ENCODE measurements at places on chromosomes 1 and 21.

DNA sequence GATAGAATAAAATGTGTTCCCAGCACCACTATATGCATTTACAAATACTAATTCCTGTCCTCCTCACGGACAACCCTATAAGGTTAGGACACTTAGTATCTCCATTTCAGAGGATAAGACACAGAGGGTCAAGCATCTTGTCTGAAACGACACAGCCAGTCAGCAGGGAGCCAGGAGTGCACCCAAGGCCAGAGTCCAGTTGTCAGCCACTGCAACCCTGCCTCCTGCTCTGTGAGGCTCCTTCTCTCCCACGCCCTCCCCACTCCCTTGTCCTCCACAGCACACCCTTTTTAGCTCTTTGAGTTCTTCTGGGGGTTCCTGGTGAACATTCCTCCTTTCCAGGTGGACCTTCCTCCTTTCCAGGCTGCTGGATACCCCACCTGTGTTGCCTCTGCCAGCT is 119.0 kb upstream of the TNR start:
- H3K4me1 ChIP-seq = peaks cover 26% of the 10 kb centered on the region
- no peak overlapping the region for H3K27ac ChIP-seq
- H3K27me3 ChIP-seq = peaks cover 12% of the 10 kb centered on the region
- H3K36me3 ChIP-seq = no peaks in the 10 kb centered on the region
- H3K4me3 ChIP-seq = no peak overlapping the region

GRCh38 chr1:212035835-212036605 is 472 bp downstream of the DTL start:
- DNase-seq = no peak
- peaks cover 60% of the 10 kb centered on the region for H3K4me1 ChIP-seq
- no peaks in the 10 kb centered on the region for H3K27me3 ChIP-seq
- peaks cover 39% of the 10 kb centered on the region for H3K36me3 ChIP-seq
- peak overlapping the region; percentile 97 for H3K4me3 ChIP-seq
- peak overlapping the region; percentile 99 for H3K27ac ChIP-seq

GRCh38 chr1:63466759-63467158 is 56.3 kb downstream of the ITGB3BP start:
- no peak overlapping the region for H3K4me3 ChIP-seq
- peaks cover 70% of the 10 kb centered on the region for H3K36me3 ChIP-seq
- no peaks in the 10 kb centered on the region for H3K4me1 ChIP-seq
- H3K27me3 ChIP-seq = no peaks in the 10 kb centered on the region
- no peak overlapping the region for H3K27ac ChIP-seq

GRCh38 chr1:151831605-151832004 is at the start of gene RORC:
TSS of gene RORC (minus strand) at chr1:151831802. CDS start at chr1:151831764, 38 bp downstream.
- no peak within 1 kb of the TSS for H3K27ac ChIP-seq
- no peak within 1 kb of the TSS for H3K4me3 ChIP-seq
- H3K36me3 ChIP-seq = no peaks in the 10 kb centered on the region
- H3K4me1 ChIP-seq = peaks cover 53% of the 10 kb centered on the region
- no peak for DNase-seq
- peaks cover 33% of the 10 kb centered on the region for H3K27me3 ChIP-seq

- peak overlapping the region; percentile 29 for H3K27ac ChIP-seq
- H3K4me3 ChIP-seq = no peak overlapping the region
- H3K27me3 ChIP-seq = peaks cover 12% of the 10 kb centered on the region
- DNase-seq = peak; percentile 24
- H3K4me1 ChIP-seq = peaks cover 16% of the 10 kb centered on the region
Measured at GRCh38 chr1:26677306-26678115, 18.3 kb upstream of the ARID1A start.

GRCh38 chr21:15029077-15029476 is 35.7 kb downstream of the NRIP1 start:
- no peak for DNase-seq
- H3K27ac ChIP-seq = peak overlapping the region; percentile 28
- H3K4me1 ChIP-seq = peaks cover 20% of the 10 kb centered on the region
- no peaks in the 10 kb centered on the region for H3K27me3 ChIP-seq
- H3K4me3 ChIP-seq = no peak overlapping the region
- H3K36me3 ChIP-seq = peaks cover 74% of the 10 kb centered on the region

- no peak overlapping the region for H3K4me3 ChIP-seq
- H3K36me3 ChIP-seq = no peaks in the 10 kb centered on the region
- H3K4me1 ChIP-seq = no peaks in the 10 kb centered on the region
- H3K27me3 ChIP-seq = peaks cover 3% of the 10 kb centered on the region
- no peak overlapping the region for H3K27ac ChIP-seq
Measured at GRCh38 chr1:199302554-199302953, 663.7 kb downstream of the PTPRC start.

GRCh38 chr1:6996371-6996770 is 211.1 kb downstream of the CAMTA1 start:
- no peak for DNase-seq
- H3K27ac ChIP-seq = no peak overlapping the region
- H3K4me1 ChIP-seq = no peaks in the 10 kb centered on the region
- no peak overlapping the region for H3K4me3 ChIP-seq

- H3K27me3 ChIP-seq = no peaks in the 10 kb centered on the region
- H3K27ac ChIP-seq = no peak overlapping the region
- DNase-seq = no peak
- H3K36me3 ChIP-seq = no peaks in the 10 kb centered on the region
- H3K4me1 ChIP-seq = peaks cover 9% of the 10 kb centered on the region
Measured at GRCh38 chr21:15171546-15171945, 106.7 kb upstream of the NRIP1 start.

- DNase-seq = no peak
- no peak overlapping the region for H3K27ac ChIP-seq
- H3K27me3 ChIP-seq = peaks cover 13% of the 10 kb centered on the region
- H3K4me3 ChIP-seq = no peak overlapping the region
- H3K36me3 ChIP-seq = no peaks in the 10 kb centered on the region
Measured at GRCh38 chr1:204366759-204367158, 7.0 kb upstream of the PLEKHA6 start.

DNA sequence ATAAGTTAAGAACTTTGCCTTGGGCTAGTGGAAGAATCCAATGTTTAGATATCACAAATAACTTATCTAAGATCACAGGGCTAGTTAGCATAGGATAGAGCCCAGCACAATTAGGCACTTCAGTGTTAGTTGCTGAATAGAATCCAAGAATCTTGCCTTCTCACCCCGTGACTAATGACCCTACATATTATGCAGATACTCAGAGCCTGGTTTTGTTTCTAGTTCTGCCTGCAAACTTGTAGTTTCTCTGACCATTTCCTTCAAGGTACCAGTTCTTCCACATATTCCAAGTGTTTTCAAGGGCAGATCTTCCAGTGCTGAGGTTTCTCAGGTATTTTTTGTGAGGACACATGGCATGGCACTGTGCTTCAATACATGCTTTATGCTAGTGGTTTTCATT is 239.3 kb downstream of the KCNK2 start:
- no peak overlapping the region for H3K27ac ChIP-seq
- H3K4me1 ChIP-seq = no peaks in the 10 kb centered on the region
- no peak overlapping the region for H3K4me3 ChIP-seq

GRCh38 chr1:35863881-35864625 is 19.0 kb upstream of the AGO1 start:
- DNase-seq = no peak
- H3K4me3 ChIP-seq = no peak overlapping the region
- H3K36me3 ChIP-seq = no peaks in the 10 kb centered on the region
- no peak overlapping the region for H3K27ac ChIP-seq
- peaks cover 10% of the 10 kb centered on the region for H3K4me1 ChIP-seq

DNA sequence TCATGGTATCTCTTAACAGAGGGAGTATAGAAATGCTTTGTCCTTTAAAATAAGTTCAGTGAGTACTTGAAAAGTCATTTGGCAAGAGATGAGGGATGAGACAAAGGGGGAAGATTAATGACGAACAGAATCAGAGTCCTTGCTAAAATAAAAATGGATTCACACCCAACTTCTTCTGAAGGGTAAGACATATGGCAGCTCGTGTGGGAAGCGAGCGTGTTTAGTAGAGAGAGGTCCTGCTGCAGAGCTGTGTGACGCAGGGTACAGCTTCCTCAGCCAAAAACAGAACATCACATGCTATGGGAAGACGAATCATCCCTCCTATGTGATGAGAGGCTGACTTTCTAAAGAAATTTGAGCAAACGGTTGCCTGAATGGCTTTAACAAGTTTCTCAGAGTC is 158.5 kb upstream of the LMO4 start:
- no peak for DNase-seq
- H3K27ac ChIP-seq = peak overlapping the region; percentile 97
- H3K27me3 ChIP-seq = peaks cover 2% of the 10 kb centered on the region
- no peaks in the 10 kb centered on the region for H3K36me3 ChIP-seq

DNA sequence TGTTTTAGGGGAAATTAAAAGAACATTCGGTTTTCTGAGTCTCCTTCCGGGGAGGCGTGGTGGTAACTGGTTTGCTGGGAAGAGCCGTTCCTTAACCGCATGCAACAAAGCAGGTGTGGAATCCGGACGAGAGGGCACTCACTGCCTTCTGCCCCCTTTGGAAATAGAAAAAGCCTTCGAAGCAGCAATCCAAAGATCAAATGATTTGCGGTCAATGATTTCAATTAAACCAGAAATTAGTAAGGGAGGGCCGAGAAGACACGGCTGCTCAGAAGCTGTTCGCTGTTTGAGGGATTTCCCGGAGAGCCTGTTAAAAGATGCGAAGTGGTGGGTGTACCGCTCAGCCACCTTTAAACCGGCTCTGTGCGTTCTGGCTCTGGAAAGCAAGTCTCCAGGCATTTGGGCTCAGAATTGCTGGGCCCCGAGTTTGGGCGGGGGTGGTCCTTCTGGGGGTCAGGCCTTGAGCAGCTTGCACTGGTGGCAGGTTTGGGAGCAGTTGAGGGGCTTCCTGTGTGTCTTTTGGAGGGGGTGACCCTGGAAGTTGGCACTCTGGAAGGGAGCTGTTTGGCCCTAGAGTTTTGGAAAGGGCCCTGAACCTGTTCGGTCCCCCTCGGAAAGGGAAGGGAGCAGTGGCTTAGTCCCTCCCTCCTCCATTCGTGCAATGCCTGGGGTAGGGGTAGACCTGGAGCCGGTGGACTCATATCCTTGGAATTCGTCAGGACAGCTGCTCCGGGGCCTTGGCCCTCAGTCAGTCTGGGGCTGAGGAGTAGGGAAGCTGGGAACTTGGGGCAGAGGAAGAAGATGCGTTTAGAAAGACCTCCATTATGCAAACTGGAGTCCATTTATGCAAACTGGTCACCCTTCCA is 3.1 kb downstream of the SIM2 start:
- peak overlapping the region; percentile 60 for H3K4me3 ChIP-seq
- DNase-seq = no peak
- H3K27me3 ChIP-seq = peaks cover 99% of the 10 kb centered on the region
- H3K36me3 ChIP-seq = no peaks in the 10 kb centered on the region
- no peak overlapping the region for H3K27ac ChIP-seq

GRCh38 chr1:46687921-46688509 is 16.4 kb downstream of the TEX38 start:
- H3K27ac ChIP-seq = peak overlapping the region; percentile 80
- no peak overlapping the region for H3K4me3 ChIP-seq
- peaks cover 7% of the 10 kb centered on the region for H3K4me1 ChIP-seq

DNA sequence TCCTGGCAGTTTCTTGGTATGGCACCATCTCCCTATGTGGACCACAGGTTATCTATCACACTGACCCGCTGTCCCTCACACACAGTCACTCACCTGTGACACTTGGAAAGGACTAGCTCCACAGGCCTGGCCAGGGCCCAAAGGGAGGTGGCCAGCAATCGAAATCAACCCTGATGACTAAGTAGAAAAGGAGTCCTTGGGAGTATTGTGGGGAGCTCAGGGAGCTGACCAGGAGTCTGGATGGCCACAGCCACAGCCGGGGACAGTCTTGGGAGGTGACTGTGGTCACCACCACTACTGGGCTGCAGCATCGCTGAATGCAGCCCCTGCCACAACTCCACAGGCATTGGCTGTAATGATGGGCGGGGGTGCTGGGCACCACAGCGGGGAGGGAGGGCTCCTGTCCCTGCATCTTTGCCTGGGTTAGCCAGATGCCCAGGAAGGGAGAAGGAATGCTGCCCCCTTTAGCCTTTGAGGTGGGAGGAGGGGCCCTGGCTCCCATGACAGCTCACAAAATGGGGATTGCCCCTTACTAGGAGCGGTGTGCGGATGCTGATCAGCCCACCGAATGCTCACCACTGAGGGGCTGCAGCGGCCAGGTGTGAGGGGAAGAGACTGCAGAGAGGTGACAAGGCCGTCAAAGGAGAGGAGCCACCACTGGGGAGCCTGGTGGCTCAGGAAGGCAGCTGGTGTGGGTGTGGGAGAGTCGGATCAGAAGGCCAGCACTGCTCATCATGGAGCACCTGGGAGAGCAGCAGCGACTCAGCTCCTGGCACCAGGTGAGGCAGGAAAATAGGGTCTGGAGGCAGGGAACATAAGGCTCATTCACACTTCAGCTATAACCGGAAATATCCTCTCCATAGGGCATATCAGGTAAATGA is 61.3 kb downstream of the H3-3A start:
- H3K4me1 ChIP-seq = peaks cover 59% of the 10 kb centered on the region
- H3K27ac ChIP-seq = peak overlapping the region; percentile 35
- peaks cover 7% of the 10 kb centered on the region for H3K27me3 ChIP-seq
- no peak for DNase-seq
- no peaks in the 10 kb centered on the region for H3K36me3 ChIP-seq
- peak overlapping the region; percentile 89 for H3K4me3 ChIP-seq

GRCh38 chr1:66492424-66492823 is 41.5 kb upstream of the SGIP1 start:
- no peak overlapping the region for H3K27ac ChIP-seq
- H3K4me3 ChIP-seq = no peak overlapping the region
- H3K36me3 ChIP-seq = no peaks in the 10 kb centered on the region
- peaks cover 5% of the 10 kb centered on the region for H3K4me1 ChIP-seq

DNA sequence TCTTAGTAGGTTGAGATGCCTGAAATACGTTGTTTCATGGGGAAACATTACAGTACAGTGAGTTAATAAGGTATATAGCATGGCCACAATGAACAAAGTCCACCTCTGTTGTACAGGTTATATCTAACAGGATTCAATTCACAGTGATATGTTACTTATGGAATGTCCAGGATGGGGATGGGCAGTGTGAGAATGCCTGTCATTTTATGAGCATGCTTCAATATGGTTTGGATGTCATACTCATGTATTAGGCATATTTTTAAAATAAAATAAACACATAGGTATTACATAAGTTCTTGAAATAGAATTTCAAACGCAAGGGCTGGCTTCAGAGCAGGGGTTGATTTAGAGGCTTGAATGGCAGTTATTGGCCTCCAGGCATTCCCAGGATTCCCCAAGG is 6.1 kb upstream of the PHLDA3 start:
- H3K36me3 ChIP-seq = no peaks in the 10 kb centered on the region
- no peak overlapping the region for H3K27ac ChIP-seq
- no peak for DNase-seq
- peaks cover 95% of the 10 kb centered on the region for H3K27me3 ChIP-seq
- H3K4me3 ChIP-seq = no peak overlapping the region

DNA sequence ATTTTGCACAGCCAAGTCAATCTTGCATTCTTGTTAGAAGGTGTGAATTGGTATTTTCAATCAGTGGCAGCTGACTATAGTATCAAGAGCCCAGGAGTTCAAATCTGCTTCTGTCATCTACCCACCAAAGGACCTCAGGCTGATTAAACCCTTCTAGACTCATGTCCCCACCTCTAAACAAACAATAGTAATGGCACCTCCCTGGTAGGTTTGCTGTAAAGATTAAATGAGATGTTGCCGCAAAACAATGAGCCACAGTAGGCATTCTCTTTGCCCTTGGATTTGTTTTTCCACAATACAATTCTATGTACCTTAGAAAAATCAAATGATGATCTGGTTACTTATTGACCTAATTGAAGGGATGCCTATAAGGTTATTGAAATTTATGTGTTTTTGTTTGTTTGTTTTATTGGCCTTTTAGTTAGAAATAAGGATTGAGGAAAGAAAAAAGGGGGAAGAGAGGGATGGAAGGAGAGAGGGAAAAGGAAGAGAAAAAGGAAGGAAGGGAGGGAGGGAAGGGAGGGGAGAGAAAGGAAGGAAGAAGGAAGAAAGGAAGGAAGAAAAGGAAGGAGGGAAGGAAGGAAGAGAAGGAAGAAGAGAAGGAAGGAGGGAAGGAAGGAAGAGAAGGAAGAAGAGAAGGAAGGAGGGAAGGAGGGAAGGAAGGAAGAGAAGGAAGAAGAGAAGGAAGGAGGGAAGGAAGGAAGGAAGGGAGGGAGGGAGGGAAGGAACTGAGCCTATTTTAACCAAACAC is 110.7 kb downstream of the ETS2 start:
- no peaks in the 10 kb centered on the region for H3K36me3 ChIP-seq
- peaks cover 19% of the 10 kb centered on the region for H3K4me1 ChIP-seq
- peaks cover 21% of the 10 kb centered on the region for H3K27me3 ChIP-seq
- no peak for DNase-seq

All from nephron progenitor cell (in vitro differentiated cells).